ENCODE measurements at places on chromosomes 2 and 18.

- no peak for DNase-seq
Observed at GRCh38 chr2:7977981-7978380, 703.9 kb upstream of the ID2 start.

DNA sequence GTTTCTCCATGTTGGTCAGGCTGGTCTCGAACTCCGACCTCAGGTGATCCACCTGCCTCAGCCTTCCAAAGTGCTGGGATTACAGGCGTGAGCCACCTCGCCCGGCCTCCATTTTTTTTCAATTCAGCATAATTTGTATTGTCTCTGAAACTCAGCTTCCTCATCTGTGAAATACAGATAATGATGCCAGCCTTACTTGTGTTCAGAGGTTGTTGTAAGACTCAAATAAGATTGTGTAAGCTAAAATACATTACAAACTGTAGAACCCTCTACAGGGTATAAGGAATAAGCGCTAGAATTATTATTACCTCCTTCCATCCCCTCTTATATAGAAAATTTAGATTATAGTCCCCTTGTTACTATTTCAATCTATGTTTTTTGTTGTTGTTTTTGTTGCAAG is 24.8 kb upstream of the STARD7 start:
- DNase-seq, result no peak

- no peak for DNase-seq
Observed at GRCh38 chr2:159209341-159210306, 76.9 kb downstream of the WDSUB1 start.

GRCh38 chr18:77015169-77015568 is 117.4 kb downstream of the MBP start:
- DNase-seq, result no peak

DNA sequence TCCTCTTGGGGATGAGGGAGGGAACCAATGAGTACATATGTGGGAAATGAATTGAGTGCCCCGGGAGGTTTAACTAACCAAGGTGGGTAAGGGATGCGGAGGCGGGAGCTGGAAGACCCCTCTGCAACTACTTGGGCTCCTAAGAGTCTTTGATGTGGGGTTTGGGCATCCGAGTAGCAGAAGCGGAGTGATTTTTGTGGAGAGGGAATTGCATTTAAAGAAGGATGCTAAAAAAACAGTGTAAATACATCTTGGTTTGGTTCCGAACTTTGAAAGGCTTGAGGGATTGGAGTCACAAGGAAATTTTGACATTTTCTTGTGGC is 215.7 kb downstream of the MCFD2 start:
- no peak for DNase-seq

- DNase-seq, result no peak
Observed at GRCh38 chr2:45872211-45872610, 220.7 kb downstream of the PRKCE start.

- peak; percentile 53 for DNase-seq
Observed at GRCh38 chr2:112138159-112139032, at the start of gene FBLN7. Gene FBLN7 (plus strand): TSS chr2:112138385. CDS start chr2:112138656, 271 bp downstream.

DNA sequence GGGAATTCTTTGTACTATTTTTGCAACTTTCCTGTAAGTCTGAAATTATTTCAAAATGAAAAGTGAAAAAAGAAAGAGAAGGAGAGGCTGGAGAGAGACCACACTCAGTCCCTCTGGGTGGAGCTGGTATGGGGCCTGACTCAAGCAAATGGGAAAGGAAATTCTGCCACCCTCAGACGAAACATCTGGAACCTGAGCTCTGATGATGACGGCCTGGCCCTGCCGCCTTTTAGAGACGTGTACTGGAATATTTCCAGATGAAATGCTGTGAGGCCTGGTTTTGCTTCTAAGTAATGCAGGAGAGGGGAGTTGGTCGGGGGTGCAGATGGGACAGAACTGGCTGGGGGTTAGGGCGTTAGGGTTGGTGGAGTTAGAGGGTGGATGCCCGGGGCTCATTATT is 57.4 kb upstream of the GLI2 start:
- no peak for DNase-seq

GRCh38 chr2:167686691-167687090 is 560.7 kb downstream of the STK39 start:
- DNase-seq, result no peak

- no peak for DNase-seq
Observed at GRCh38 chr18:35071819-35072247, 30.6 kb downstream of the MAPRE2 start.

GRCh38 chr2:75241696-75242095 is 42.4 kb upstream of the TACR1 start:
- DNase-seq, result no peak

DNA sequence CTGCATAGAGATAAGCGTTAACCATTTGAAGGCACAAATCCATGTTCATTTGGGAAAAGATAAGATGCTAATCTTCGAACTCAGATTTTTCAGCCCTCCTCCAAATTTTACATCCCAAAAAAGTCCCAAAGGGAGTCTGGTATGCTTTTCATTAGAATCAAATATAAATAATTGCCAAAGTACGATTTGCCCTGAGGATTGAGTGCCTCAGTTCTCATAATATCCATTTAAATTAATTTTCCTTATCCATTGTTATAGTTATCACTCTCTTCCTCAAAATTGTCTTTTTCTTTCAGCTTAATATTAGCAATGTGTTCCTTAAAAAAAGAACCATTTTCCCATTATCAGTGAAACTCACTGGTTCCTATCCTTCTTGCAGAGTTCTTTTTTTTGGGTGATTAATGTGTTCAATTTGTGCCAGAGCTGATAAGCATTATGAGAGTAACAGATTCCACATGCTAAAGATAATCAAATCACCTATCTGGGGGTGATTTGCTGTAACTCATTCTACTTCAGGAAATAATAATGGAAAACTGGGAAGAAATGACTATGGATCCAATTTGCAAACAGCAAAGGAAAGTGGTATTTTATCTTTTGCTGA is 686 bp downstream of the HNMT start:
- DNase-seq, result no peak

GRCh38 chr2:112277596-112278220 is 2.3 kb downstream of the ZC3H6 start:
- DNase-seq, result no peak

- no peak for DNase-seq
Observed at GRCh38 chr2:193810533-193810932, 1615.8 kb upstream of the TMEFF2 start.

- DNase-seq, result no peak
Observed at GRCh38 chr2:69211686-69212085, 175.3 kb downstream of the GFPT1 start.

- no peak for DNase-seq
Observed at GRCh38 chr2:1227274-1227900, 185.9 kb upstream of the TPO start.

DNA sequence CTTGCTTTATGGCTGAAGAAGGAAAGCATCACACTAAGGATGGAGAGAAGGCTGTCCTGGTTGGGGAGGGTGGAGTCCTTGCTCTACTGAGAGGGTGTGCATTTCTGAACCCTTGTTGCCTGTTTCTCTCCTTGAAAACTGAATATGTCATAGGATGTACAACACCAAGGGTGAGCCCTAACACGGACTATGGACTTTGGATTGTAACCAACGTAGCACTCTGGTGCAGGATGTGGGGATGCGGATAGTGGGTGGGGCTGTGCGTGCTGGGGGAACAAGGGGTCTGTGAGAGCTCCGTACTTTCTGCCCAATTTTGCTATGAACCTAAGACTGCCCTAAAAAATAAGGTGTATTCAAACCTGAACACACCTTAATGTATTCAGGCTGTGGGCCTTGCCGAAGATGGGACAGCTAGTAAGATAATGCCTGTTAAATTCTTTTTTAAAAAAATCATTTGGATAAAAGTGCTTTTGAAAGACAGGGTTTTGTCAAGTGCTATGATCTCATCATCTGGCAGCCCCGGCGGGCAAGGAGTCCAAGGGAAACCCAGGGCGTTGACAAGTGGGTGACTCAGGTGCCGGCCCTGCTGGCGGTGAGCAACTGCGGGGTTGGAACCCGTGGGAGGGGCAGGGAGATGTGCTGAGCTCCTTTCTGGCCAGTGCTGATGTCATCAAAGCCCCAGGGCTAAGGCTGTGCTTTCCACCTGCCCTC is 54.0 kb downstream of the GATA6 start:
- DNase-seq, result peak; percentile 80

DNA sequence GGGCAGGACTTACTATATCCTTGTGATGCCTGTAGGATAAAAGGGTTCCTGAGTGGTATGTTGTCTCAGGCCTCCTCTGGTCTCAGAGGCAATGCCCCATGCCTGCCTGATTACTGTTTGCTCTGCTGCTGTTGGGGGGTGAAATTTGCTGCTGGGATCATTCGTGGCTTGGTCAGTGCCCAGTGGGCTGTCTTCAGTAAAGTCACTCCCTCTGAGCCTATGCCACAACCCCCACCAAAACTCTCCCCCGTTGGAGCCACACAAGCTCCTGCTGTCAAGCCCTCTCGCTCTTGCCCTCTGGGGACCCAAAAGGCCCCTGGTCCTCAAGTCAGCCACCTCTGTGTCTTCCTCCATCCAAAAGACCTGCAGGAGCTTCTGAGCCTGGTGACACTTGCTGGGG is 38.6 kb upstream of the TGIF1 start:
- DNase-seq, result no peak

GRCh38 chr2:5803547-5803946 is 111.4 kb downstream of the SOX11 start:
- no peak for DNase-seq

DNA sequence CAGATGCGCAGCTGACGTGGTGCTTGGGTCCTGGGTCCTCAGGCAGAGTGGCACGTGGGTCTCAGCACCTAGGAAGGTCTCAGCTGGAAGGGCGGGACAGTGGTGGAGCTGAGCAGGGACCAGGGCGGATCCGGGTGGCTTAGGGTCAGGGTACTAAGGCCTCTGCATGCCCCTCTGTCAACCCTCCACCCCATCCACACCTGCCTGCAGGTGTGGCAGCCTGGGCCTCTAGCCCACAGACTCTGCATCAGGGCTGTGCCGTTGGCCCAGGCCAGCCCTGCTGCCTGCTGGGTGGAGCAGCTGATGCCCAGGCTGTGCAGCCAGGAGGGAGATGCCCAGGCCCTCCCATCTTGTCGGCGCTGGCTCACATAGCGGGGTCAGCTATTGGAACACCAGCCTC is 24.6 kb upstream of the OTOS start:
- no peak for DNase-seq

- DNase-seq, result no peak
Observed at GRCh38 chr2:10863837-10864236, 47.9 kb upstream of the KCNF1 start.

- no peak for DNase-seq
Observed at GRCh38 chr2:8303322-8303832, 378.5 kb upstream of the ID2 start.

DNA sequence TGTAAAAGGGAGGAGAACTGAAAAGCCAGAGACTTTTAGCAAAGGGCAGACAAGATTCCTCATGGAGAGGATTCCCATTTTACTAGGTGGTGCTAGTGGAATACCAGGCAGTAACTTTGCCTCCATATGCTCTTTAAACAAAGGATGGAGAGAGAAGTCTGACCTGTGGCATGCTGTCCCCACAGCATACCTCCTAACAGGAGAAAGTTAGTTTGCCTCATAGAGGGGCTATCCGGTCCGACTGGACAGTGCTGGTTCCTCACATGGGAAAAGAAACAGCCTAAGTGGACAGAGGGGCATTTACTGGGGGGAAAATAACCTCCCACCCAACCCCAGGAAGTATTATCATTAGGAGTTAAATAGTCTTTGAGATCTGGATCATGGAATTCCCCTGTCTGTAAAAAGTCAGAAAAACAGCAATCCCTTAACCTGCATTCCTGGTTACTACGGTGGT is 31.6 kb upstream of the GMCL1 start:
- no peak for DNase-seq

DNA sequence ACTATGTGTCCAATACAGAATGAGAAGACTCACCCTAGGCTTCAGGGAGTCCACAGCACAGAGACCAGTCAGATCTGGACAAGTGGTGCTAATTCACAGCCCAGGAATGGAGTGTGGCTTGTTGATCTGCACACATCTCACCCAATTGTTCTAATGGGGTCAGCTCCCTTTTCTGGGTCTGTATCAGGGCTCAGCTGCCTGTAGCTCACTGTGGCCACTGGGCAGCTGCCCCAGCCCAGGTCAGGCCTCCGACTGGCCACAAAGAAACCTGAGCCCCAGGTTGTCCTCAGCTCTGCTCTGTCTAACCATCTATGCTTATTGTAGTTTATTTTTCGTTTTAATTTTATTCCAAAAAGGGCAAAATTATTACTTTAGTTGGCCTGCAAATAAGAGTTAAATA is 202.3 kb upstream of the RAB6C start:
- no peak for DNase-seq

DNA sequence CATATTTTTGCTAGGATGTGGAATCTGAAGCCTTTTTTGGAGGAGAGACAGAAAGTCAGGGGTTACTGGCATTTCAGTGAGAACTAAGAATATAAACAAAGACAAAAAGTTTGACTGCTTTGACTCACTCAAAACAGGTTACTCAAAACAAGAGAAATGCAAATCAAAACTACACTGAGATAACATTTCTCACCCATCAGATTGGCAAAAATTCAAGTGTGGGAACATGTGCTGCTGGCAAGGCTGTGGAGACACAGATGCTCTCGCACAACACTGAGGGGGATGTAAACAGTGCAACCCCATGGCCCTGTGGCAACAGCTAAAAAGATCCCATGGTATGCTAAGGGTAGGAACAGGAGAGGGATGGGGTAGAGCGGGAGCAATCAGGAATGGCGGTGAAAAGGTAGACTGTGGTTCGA is 86.6 kb downstream of the DTNB start:
- DNase-seq, result no peak

DNA sequence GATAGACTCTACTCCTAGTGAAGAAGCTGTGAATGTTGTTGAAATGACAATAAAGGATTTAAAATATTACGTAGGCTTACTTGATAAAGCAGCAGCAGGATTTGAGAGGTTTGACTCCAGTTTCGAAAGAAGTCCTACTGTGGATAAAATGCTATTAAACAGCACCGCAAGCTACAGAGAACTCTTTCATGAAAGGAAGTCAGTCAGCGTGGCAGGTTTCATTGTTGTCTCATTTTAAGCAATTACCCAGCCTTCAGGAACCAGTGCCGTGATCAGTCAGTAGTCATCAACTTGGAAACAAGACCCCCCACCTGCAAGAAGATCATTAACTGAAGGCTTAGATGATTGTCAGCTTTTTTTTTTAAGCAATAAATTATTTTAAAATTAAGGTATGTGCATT is 14.0 kb downstream of the USP14 start:
- no peak for DNase-seq

GRCh38 chr2:647003-647560 is 30.1 kb downstream of the TMEM18 start:
- no peak for DNase-seq

GRCh38 chr2:48991415-48992131 is 162.7 kb downstream of the FSHR start:
- no peak for DNase-seq

- DNase-seq, result no peak
Observed at GRCh38 chr2:24658531-24659202, 134.5 kb downstream of the PTRHD1 start.
